Hippocampal formation (tissue), 2 donors: ENCODE measurements at places on chromosomes 12 and 14.

DNA sequence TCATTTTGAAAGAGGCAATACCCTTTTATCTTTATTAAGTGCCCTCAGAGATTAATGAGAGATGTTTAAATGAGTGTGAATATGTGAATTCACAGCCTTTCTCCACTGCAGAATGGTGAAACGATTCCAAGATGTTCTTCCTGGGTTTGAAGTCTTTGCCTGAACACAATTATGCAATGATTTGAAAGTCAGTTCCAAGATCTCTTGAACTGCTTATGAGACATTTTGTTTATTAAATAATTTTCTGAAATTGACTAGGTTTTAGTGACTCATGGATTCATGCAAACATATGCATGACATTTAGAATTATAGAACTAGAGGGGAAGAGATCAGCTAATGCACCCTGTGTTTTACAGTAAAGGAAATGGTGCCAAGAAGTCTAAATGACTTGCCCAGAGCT, 118.1 kb upstream of the SLC38A2 start:
- no peak for DNase-seq

DNA sequence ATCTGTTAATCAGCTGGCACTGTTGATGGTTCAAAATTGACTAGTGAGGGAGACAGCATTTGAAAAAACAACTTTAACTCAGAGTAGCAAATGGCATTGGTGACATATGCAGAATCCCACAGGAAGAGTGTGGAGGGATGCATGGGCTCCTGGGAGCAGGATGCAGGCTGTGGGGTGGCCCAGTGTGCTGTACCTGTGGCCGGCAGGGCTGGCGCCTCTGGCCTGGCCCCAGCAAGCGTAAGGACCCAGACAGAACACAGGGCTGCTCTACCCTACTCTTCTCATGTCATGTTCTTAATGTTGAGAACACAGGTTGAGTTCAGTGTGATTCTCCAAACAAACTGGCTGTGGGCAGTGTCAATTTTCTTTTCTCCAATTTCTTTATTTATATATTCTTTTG, 33.4 kb downstream of the DDX51 start:
- DNase-seq, result no peak

DNA sequence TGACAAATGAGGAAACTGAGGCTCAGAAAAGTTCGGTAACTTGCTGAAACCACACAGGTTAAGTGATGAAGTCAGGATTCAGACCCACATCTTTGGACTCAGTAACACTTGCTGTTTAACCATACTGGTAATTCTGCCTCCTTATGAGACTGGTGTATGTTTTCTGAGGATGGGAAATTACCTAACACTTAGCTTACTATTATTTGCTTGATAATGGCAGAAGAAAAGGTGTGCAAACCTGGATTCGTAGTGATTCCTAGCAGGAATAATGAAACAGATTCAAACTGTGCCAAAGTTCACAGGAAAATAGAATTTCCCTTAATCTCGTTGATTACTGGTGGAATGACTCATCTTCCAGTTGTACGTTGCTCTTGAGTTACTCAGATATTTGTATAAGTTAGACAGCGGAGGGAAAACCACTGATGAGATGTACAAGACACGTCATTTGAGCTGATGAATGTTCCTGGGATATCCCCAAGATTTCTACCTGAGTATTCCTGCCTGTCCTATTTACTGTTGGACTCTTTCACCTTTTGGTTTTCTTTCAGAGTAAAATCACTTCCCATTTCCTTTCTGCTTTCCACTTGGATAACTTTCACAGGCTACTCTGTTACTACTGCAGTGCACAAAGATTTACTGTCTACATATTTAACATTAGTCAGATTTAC, 37.5 kb downstream of the PRORP start:
- DNase-seq, result no peak

DNA sequence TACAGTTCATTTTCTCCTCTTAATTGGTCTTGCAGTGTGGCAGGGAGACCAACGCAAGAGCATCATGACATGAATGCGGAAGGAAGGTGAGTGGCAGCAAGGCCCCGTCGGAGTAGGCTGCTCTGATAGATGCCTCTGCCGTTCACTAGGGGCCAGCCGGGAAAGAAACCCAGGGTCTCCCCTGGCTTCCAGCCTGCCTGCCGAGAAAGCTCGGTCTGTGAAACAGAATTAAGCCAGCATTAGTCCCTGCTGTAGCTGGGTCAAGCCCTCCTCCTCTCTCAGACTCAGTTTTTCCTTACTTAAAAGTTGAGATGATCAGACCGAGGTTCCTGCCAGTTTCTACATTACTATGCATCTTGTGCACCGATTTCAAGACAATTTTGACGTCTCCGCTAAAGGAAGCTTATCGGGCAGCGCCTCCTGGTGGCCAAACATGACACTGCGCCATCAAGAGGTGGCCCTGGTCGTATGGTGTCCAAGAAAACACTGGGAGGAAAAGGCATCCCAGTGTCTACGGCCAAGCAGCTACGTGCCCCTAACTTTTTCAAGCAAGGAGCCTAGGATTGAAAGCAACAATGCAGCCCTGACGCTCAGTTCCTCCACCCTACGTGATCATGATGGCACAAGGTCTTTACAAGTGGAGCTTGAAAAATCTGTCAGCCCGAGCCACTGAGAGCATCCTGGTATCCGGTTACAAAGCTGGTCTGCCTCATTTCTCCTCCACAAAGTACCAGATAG, 131.6 kb downstream of the KSR2 start:
- DNase-seq, result peak; percentile 75

GRCh38 chr12:129811963-129812362, 91.9 kb downstream of the TMEM132D start:
- no peak for DNase-seq

DNA sequence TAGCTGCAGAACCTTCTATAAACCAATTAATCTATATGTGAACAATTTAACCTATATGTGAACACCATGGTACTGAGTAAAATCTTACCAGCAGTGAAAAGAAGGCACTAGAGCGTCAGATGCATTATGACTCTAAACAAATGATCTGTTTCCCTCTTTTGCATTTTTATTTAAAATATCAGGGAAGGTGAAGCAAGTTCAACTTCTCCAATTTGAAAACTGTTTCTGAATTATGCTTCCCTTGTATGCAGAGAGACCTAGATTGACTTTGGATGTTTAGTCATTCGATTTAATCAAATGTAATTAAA, 80.9 kb downstream of the DAD1 start:
- DNase-seq, result no peak

DNA sequence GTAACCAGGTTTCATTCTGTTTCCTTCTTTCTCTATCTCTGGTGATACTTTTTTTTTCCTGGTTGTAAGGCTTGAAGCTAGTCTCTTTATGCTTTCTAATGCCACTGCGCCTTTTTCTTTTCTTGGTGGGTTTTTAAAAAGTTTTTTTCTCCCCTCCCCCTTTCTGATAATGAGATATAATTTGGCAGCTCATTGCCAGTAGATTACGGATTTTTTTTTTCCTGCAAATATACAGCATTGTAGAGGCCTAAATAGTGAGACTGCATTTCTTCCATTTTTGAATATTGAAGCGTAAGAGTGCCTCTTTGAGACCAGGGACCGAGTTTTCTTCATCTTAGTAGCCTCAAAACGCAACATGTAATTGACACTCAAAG, 1.1 kb downstream of the PAPOLA start:
- DNase-seq, result no peak

DNA sequence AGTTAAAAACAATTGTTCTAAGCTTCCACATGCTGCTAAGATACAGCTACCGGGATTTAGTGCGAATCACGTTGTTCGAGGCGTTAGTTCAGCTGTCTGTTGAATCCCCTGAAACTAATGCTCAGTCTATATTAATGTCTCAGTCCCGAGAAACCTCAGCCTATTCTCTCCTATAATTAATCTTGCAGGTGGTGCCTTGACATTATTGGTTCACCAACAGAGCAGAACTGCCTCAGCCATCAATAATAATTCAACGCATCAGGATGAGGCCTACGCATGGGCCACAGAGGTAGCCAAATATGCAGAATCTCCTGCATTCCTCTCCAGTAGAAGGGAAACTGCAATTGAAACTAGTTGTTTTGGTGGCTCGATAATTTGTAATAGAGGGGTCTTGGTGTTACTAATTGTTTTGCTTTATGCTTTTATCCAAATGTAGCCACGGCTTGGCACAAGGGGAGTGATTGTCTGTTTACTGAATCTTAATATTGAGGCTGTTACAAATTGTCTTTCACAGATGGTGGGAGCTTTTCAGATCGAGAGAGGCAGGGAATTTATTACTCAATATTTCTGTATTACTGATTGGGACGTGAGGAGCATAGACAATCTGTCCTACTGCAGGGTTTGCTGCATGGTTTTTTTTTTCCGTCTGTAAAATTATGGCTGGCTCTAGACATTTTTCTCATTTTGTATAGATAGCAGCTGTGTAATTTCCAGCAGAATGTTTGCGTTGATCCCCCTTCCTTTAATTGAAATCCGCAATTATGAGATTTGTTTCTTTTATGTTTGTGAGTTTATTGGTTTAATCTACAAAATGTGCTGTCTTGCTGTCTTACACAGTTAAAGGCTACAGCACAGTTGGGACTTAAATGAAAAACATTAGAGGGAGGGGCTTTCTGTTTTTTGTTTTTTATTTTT, 1036.5 kb upstream of the NOVA1 start:
- no peak for DNase-seq

- peak; percentile 16 for DNase-seq
These were observed at the start of gene BATF for GRCh38 chr14:75522224-75522982. TSS of gene BATF (plus strand) at chr14:75522469. CDS start at chr14:75522683, 214 bp downstream.

DNA sequence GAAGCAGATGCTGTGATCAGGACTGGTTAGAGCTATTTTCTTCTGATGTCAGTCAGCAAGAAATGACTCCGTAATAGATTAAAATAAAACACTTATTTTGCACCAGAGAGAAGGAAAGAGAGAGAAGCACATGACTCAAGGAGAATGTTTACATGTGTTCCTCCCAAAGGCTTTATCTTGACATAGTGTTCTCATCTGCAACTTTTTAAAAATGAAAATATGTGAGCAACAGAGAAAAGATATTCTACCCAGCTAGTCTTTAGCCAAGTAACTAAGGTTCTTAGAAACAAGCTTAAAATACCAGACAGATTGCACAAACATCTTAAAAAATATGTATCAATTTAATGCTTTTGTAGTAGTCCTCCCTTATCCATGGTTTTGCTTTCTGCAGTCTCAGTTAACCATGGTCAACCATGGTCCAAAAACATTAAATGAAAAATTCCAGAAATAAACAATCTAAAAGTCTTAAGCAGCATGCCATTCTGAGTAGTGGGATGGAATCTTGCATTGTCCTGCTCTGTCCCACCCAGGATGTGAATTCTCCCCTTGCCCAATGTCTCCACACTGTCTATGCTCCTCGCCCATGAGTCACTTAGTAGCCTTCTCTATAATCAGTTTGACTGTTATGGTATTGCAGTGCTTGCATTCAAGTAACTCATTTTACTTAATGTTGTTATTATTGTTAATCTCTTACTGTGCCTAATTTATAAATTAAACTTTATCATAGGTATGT, 9.9 kb downstream of the SERPINA10 start:
- no peak for DNase-seq

- DNase-seq, result no peak
These were observed 16.3 kb downstream of the NDUFA12 start for GRCh38 chr12:94987076-94987669.

DNA sequence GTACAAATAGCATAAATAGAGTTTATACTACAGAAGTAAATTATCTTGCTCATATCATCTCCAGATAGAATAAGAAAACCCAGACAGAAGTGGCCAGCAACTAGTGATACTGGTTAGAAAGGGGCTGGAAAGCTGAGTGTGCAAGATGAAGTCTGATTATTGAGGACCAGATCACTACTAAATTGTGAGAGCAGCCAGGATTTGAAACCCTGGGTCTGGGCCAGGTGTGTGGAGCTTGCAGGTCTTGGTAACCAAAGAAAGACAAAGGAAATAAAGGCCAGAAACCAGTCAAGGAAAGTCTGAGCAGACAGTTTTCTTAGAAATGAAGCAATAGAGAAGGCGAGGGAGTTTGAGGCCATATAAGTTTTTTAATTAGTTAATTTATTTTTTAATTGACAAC, 611.8 kb downstream of the ETNK1 start:
- DNase-seq, result no peak
